ENCODE measurements at places on chromosomes 6 and 20. TPM values are rescaled to one million over a fixed set of nuclear protein-coding genes. Genes with fewer than 3 reads are reported as not detected.

The ANKRD66 gene
- not detected for total RNA-seq

The GRM1 gene
- not detected for total RNA-seq

The ULBP2 gene
- 11.1 TPM for total RNA-seq

The CYP24A1 gene
- total RNA-seq: 15.2 TPM

The PAK5 gene
- not detected for total RNA-seq

The TRIM31 gene
- not detected for total RNA-seq

The GSTA3 gene
- total RNA-seq: not detected

The TMEM170B gene
- total RNA-seq: 0.24 TPM

The WTAP gene
- total RNA-seq: 87.0 TPM

The MAP1LC3A gene
- total RNA-seq: 16.6 TPM

The NKX2-2 gene
- not detected for total RNA-seq

The PTK6 gene
- 31.1 TPM for total RNA-seq

The C4A gene
- 1.4 TPM for total RNA-seq
